ENCODE measurements at places on chromosomes 4 and X.

DNA sequence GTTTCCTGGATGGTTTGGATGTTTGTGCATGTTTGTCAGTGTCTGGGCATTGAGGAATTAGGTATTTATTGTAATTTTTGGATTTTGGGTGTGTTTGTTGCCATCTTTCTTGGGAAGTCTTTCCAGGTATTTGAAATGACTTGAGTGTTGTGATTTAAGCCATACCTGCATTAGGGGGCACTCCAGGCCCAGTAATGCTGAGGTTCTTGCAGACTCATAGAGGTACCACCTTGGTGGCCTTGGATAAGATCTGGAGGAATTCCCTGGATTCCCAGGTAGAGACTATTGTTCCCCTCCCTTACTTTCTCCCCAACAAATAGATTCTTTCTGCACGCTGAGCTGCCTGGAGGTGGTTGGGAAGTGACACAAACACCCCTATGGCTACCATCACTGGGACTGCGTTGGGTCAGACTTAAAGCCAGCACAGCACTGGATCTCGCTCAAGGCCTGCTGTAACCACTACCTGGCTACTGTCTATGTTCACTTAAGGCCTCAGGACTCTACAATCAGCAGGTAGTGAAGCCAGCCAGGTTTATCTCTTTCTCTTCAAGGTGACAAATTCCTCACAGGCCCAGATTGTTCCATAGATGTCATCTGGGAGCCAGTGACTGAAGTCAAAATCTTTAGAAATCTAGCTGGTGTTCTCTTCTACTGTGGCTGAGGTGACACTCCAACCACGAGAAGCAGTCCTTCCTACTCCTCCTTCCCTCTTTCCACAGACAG is 643.6 kb downstream of the PDHA2 start:
- DNase-seq, result no peak

DNA sequence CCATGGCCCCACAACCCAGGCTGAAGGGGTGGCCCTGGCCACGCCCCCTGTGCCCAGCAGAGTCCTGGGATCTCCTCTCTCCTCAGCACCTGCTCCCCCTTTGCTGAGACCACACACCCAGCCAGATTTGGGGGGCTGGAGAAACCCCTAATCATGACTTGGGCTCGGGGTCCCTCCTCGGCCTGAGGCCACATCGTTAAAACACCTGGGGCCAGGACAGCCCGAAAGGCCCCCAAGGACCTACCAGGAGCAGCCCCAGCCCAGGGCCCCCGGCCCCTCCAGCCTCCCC is 116.7 kb downstream of the FAM53A start:
- no peak for DNase-seq

DNA sequence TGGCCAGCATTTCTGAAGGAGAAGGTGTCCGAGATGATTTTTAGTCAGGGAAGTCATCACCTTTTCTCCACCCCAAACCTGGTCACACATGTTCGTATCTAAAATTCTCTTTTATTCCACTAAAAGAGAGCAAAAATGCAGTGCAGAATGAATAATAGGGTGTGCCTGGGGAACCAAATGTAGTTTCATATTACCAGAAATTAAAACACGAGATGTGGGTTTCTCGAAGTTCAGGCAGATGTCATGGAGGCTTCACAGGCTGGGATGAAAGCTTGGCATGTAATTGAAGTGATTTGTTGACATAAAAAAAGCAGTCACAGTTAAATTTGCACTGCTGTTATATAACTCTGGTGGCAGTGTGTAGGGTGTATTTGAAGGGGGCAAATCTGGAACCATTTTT is 165.5 kb upstream of the PDE5A start:
- DNase-seq, result no peak

GRCh38 chr4:65515646-65516045 is 154.6 kb downstream of the EPHA5 start:
- no peak for DNase-seq

DNA sequence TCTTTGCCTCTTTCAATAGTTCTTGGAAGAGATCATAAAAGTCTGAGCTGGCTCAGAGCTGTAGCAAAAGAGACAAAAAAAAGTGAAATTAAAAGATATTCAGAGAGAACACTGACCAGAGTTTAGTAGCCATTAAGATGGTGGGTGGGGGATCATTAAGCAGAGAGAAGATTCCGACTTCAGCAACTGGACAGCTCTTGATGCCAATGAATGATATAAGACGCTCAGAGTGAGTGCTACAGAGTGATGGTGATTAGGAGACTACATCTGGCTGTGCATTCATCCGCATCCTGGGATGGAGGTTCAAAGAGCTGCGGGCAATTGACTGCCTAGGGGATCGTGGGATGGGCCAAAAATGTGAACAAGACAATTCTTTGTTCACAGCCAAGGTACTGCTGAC is 178.5 kb downstream of the PACRGL start:
- DNase-seq, result no peak

DNA sequence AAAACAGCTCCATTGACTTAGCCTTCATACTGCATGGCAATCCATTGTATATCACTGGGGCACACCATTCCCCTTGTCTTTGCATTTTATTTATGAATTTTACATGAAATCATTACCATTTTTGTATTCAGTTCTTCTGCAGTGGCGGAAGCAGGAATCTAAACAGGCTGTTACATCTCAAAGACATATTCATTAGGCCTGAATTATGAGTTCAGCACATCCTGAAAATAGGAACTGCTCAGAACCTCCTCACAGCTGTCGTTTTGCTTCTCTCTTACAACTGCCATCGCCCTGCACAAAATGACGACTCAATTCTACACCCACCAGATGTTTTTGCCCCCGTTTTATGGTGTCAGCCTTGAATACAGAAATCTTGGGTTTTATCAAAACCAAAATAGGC is 474.4 kb upstream of the MAGEB18 start:
- no peak for DNase-seq

- no peak for DNase-seq
Observed at GRCh38 chr4:153773236-153773690, 13.4 kb upstream of the RNF175 start.

- no peak for DNase-seq
Observed at GRCh38 chr4:52864793-52865192, 2.7 kb downstream of the RASL11B start.

GRCh38 chrX:16832301-16832700 is 37.9 kb downstream of the RBBP7 start:
- no peak for DNase-seq

DNA sequence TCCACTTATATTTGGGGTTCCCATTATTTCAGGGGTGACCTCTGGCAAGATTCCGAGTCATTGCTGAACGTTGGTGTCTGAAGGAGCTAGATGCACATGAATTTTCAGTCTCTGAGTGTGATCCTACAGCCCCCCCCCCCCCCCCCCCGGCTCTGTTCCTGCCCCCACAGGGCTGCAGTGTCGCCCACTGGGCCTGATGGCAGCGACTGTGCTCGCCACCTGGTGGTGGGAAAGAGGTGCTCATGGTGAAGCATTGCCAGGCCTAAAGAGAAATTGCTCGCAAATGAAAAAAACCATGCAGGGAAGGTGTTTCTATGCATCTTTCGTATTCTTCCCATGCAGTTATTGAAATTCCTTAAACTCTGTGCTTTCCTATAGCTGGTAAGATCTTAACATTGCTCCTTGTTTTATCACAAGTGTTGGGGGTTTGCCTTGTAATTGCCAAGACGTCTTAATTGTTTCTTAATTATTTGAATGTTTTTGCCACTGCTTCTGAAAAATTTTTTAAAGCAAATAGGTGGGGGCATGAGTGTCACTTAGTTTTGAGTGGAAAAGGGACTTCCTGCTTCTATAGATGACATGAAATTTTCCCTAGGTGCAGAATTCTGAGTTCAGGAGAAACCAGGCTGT is 63.2 kb downstream of the CLDN22 start:
- DNase-seq, result peak; percentile 13

DNA sequence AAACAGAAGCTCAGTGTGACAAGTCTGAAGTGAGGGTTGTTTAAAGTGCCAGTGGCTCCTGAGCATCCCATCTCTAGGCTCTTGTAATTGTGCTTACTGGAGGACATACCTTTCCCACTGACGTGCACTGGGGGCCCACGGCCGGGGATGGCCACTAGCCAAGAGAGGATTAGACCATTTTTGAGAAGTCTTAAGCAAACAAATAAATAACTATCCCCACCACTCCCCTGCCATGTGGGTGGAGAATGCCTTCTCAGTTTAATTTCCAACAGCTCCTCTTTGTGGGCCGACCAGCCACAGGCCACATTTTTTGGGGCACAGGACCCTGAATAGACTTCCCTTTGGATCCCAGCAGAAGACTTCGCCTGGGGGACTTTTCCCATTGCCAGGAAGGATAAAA is 125.0 kb upstream of the MSX1 start:
- no peak for DNase-seq

Data from activated T-cell treated with anti-CD3 and anti-CD28 coated beads for 4 hours (primary cell).